ENCODE measurements at places on chromosomes 1 and 21. TPM values are rescaled to one million over a fixed set of nuclear protein-coding genes. Genes with fewer than 3 reads are reported as not detected.

DNA sequence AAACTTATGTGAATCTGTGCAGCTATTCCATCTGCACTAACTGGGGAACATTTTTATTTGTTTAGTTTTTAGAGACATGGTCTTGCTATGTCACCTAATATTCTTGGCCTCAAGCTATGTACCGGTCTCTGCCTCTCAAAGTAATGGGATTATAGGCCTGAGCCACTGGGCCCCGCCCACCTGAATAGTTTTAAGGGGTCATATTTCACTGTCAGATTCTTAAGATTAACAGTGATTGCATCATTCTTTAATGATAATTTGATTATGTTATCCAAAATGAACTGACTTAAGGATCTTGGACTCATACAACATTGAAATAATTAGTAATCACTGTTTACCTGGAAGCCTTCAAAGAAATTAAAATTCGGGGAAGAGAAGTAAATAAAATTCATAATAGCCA is 12.6 kb upstream of the KLF18 start:
- no peak for DNase-seq

DNA sequence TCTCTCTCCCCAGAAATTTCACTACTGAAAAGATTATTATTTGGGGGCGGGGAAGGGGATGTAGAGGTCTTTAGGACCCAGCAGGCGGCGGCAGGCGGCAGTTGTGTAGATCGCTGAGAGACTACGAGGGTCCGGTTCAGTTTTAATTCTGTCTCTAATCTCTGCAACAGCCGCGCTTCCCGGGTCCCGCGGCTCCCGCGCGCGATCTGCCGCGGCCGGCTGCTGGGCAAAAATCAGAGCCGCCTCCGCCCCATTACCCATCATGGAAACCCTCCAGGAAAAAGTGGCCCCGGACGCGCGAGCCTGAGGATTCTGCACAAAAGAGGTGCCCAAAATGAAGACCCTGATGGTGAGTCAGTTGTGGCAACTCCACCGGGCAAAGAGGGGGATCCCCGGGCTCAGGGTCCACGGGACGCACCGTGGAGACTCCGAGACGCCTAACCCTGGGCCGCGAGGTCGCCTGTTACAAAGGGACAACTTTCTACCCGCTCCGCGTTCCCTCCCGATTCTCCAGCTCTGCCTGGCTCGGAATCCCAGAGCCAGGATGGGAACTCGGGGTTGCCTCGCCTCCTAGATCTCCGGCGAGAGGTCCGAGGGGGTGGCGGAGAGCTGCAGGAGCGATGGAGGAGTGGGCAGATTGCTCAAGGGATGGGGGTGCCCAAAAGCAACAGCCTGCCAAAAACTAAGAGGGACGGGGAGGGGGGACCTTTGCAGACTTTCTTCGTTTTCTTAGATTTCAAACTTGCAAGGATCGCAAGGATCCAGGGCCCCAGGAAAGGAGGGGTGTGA is at the start of gene ST6GALNAC5:
ST6GALNAC5 (plus strand) TSS at position 139 of the 789 bp plus-strand sequence.
- DNase-seq: no peak

GRCh38 chr21:33196941-33197374 is 32.8 kb upstream of the IFNAR2 start:
- no peak for DNase-seq

SPRR5 gene
- total RNA-seq: not detected

DNA sequence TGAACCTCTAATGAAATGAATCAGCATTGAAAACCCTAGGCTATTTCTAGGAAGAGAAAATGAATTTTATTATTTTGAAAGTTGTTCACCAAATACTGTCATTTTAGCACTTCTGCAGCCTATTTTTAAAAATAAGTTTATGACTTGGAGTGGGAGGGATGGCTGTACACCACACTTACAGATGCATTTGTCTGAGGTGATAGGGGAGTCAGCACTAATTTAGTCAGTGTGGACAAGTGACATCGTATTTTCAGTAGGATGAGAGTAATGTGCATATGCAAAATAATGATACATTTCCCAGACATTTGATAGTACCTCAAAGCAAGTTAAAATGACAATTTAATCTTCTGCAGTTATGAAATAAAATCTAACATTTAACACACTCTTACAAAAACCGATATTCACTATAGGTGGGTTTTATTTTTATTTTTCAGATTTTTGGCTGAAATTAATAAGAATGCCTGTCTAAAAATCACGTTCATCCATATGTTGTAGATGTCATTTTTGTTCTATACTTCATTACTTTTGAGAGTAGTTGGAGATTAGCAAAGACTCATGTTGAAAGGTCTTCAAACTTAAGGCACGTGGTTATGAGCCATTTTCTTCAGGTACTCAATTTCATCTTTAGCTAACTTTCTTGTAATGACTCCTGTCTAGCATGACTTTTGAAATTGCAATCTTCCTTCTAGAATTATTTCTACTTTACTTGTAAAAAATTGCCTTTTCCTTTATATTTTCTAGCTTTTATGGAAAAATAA is 186.7 kb downstream of the NCAM2 start:
- no peak for DNase-seq

AGT gene
- total RNA-seq: not detected

AURKAIP1 gene
- total RNA-seq: 59.2 TPM

DNA sequence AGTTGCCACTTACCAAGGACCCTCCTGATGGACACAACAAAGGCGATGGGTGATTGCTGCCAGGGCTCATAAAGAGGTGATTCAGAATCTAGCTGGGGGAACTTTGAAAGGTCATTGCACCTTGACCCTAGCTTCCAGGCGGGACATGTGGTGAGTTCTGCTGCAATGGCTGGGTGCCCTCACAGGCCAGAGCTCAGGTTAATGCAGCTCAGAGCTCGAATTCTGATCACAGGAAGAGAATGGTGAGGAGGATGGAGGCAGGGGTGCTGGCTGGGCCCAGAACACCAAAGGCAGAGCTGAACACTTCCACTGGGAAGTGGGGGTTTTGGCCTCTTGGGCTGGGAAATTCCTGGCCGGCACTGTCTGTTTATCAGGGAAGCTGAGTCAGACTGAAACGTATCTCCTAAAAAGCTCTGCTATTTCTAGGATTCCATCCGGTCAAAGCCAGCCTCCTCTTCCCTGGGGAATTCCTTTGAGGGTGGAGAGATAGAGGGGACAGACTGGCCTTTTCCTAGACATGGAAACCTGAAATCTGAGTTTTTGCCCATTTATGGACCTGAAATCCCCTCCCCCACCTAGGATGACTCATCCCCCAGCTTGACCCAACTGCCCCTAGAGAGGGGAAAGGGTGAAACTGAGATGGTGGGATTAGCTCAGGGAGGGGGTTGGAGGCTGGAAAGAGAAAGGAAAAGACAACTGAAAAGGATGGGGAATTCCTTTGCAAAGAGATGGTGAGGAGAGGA is 27.2 kb downstream of the NUAK2 start:
- no peak for DNase-seq

DNA sequence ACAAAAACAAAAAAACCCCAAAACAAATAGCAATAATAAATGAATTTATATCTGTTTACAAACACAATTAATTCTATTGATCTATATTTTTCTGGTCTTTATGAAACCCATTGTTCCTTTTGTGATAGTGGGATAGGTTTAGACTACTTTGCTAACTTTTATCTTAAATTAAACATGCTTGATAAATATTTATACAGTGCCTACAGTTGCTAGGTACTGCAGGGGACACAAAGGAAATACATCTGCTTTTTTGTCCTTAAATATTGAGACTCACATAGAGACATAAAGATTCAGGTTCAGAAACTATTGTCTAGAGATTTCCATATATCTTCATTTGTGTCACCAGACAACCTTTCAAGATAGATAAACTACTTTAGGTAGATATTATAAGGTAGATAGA is 8.5 kb upstream of the DNAH14 start:
- DNase-seq: no peak

ARHGEF2 gene
- total RNA-seq: 62.4 TPM

- no peak for DNase-seq
Measured at GRCh38 chr1:2801046-2801445, 447 bp downstream of the TTC34 start.

DNA sequence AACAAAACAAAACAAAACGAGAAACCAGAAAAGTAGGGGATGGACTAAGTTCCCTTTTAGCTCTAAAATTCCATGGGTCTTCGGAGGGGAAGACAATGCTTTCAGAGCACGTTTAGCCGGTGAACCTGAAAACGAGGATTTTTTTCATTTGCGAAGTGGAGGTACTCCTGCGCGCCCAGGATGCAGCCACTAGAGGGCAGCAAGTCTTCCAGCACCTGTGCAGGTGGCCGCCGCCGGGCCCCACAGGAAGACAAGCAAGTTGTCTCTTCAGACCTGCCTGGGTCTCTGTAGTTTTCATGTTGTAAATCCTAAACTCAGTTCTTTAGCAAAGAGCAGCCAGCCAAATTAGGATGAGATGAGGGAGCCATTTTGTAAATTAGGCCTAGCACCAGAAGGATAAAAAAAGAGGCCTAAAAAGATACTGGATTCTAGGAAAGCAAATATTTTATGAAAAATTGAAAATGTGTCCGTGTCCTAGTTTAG is 17.7 kb upstream of the SNX27 start:
- peak; percentile 88 for DNase-seq

GRCh38 chr1:15656464-15656863 is 27.7 kb upstream of the PLEKHM2 start:
- DNase-seq: no peak
